Effector memory CD4-positive, alpha-beta T cell (primary cell): ENCODE measurements at places on chromosomes 12 and 14.

- DNase-seq: no peak
Measured at GRCh38 chr14:75578786-75579337, 442 bp downstream of the FLVCR2 start.

GRCh38 chr12:55930771-55931316 is at the start of gene DGKA:
Gene DGKA (plus strand): TSS chr12:55931162. CDS start chr12:55936504, 5,342 bp downstream.
- DNase-seq: no peak

DNA sequence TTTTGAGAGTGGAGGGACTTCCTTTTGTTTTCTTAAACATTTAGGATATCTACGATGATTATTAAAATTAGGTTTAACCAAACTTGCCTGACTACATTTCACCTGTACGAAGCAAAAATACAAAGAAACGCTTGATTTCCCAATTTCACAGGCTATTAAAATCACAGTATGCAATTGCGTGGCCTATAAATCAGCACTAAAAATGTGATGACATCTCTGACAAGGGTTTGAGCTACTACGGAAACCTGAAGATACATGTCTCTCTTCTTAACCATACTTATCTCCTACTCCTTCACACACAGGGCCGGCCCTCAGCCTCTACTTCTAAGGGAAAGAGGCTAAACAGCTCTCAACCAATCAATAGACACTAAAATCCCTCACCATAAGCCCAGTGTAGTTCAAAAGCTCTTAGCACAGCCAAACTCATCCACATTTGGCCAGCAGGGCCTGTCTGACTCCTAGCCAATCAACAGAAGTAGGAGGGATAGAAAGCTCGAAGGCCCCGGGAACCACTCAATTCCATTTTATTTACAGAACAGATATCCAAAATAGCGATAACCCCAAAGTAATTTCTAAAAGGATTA is 137.3 kb downstream of the FOXN3 start:
- DNase-seq: no peak

- DNase-seq: no peak
Measured at GRCh38 chr12:88338486-88338885, 196.4 kb downstream of the TMTC3 start.

GRCh38 chr12:128753438-128753837 is 70.3 kb downstream of the SLC15A4 start:
- DNase-seq: no peak
